ENCODE measurements at places on chromosomes 1 and 21.

DNA sequence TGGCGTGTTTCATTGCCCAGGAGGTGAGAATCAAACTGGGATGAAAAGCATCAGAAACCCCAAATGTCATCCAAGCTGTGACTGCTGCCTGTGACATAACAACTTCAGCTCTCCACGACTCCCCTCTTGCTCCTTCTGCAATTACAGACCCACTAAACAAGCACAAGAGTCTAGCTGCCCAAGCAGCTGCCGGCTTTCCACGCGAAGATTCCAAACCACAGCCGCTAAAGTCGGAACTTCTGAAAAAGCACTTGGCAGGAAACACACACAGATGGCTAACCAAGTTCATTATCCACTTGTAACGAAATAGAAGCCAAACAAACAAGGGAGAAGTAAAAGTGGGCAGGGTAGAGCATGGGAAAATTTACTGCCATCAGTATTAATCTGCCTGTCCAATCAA, 198.1 kb downstream of the SLC35F3 start:
- DNase-seq, result no peak

DNA sequence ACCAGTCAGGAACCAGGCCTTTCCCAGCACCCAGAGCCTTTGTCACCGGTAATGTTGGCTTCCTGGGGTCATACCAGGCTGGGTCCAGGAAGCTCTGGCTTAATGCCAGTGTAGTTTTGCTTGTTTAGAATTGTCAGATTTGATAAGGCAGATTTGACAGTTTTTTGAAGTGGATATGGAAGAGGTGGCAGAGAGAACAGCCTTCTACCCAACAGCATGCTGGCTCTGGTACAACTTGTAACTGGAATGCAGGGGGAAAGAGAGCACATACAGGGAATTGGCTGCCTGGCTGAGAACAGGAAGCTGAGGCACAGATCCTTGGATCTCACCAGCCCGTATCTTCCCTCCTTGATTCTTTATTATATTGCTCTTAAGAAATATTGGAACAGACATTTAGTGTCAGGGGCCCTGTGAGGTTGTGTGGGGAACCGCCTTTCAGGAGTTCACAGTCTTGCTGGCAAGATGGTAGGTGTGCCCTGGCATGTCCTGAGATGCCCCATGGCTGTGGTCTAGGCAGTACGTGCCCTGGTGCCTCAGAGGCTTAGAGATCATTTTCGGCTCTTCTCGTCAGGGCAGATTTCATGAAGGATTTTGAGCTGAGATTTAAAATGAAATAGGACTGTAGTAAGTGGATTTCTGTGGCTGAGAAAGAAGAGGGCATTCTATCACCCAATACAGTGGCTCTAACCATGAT, 227.0 kb downstream of the PBX1 start:
- no peak for DNase-seq

- DNase-seq, result no peak
Observed at GRCh38 chr1:247304031-247304430, 27.6 kb downstream of the ZNF496 start.

GRCh38 chr1:113871597-113872113, at the start of gene PTPN22:
Gene PTPN22, minus strand, starts transcription at chr1:113871712.
- DNase-seq, result no peak

GRCh38 chr1:160542303-160542945, 19.4 kb upstream of the SLAMF6 start:
- DNase-seq, result no peak

- no peak for DNase-seq
Observed at GRCh38 chr1:242239398-242239797, 240.5 kb upstream of the MAP1LC3C start.

DNA sequence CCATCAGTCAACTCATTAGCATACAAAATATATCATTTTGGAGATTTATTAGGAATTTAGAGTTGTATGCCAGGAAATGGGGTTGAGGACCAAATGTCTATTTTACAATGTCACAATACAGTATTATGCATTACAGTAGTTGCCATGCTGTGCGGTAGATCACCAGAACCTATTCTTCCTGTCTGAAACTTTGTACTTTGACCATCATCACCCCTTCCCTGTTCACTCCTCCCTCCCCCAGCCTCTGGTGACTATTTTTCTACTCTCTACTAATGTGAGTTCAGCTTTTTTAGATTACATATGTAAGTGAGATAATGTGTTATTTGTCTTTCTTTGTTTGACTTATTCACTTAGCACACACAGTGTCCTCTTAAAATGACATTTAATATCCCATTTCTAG, 50.8 kb downstream of the PTBP2 start:
- DNase-seq, result no peak

GRCh38 chr1:43522776-43523480, 7.8 kb upstream of the PTPRF start:
- no peak for DNase-seq

- DNase-seq, result no peak
Observed at GRCh38 chr1:209714338-209714737, 9.7 kb downstream of the HSD11B1 start.

DNA sequence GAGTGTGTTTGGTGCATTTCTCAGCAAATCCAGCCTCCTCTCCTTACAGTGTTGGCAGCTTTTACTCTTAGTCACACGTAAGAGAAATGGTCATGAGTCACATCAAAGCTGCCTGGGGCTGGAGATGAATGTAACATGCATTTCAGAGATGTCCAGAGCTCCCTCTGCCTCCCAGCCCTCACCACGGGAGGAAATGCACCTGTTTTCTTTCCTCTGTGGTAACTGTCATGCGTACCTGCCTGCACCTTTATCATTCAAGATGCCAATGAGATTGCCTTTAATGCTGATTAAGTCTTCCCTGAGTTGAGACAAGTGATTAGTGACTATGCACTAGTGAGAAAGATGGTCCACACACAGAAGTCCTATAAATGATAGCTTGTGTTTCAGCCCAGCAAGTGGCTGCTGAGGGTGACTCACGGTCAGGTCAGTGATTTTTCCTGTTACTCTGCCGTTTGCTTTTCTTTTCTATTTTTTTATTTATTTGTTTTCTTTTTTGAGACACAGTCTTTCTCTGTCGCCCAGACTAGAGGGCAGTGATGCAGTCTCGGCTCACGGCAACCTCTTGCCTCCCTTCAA, 277.3 kb upstream of the FMN2 start:
- no peak for DNase-seq

DNA sequence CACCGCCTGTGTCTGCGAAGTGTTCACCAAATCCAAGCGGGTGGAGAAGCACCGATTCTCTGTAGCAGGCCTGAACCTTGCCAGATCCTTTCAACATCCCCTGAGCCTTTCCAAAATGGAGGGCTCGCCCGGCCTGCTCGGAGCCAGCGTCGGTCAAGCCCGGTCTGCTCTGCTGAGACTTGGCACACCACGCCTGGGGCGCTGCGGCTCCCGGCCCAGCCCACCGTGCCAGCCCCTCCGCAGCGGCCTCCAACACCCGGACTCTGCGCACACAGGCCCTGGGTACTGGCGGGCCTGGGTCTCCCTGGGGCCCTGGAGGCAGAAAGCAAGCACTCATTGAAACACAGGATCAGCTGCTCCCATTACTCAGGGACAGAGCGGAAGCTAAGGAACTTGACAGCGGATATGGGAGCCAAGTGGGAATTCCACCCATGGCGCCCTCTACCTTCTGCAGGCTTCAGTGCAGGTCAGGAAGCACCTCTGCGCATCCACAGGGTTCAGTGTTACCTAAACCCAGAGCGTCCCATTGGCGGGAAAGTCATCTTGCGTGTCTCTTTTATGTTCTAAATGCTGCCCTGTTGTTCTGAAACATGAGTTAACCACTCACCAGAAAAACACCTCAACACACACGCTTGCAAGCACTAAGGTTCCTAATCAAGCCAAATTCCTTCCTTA, 159.9 kb downstream of the ZBTB18 start:
- no peak for DNase-seq

DNA sequence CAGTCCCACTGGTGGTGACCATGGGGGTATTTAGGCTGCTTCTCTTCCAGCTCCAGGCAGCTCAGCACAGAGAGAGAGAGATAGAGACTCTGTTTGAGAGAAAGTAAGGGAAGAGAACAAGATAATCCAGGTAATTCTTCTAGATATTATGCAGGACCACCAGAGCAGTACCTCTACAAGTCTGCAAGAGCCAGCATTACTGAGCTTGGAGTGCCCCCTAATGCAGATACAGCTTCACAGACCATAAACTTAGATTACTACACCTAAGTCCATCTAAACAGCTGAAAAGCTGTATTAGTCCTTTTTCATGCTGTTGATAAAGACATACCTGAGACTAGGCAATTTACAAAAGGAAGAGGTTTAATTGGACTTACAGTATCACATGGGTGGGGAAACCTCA, 570.3 kb downstream of the LRRIQ3 start:
- no peak for DNase-seq

DNA sequence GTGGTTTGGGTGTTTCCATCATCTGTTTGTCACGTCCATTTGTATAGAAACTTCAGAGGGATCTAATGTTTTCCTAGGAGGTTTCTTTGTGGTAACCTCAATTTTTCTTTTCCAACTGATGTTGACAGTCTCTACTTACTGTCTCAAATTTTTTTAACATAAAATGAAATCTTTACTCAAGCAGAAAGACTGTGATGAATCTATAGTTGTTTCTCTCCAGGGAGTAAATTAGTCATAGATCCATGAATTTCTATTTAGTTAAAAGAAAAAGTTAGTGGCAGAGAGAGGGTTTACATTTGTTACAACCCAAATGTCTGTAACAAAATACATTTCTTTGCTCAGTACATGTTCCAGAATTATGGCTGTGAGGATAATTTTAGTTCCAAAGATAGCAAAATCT, 161.6 kb downstream of the DISP1 start:
- DNase-seq, result no peak

GRCh38 chr1:110035236-110035752, 870 bp downstream of the STRIP1 start:
- DNase-seq, result no peak

DNA sequence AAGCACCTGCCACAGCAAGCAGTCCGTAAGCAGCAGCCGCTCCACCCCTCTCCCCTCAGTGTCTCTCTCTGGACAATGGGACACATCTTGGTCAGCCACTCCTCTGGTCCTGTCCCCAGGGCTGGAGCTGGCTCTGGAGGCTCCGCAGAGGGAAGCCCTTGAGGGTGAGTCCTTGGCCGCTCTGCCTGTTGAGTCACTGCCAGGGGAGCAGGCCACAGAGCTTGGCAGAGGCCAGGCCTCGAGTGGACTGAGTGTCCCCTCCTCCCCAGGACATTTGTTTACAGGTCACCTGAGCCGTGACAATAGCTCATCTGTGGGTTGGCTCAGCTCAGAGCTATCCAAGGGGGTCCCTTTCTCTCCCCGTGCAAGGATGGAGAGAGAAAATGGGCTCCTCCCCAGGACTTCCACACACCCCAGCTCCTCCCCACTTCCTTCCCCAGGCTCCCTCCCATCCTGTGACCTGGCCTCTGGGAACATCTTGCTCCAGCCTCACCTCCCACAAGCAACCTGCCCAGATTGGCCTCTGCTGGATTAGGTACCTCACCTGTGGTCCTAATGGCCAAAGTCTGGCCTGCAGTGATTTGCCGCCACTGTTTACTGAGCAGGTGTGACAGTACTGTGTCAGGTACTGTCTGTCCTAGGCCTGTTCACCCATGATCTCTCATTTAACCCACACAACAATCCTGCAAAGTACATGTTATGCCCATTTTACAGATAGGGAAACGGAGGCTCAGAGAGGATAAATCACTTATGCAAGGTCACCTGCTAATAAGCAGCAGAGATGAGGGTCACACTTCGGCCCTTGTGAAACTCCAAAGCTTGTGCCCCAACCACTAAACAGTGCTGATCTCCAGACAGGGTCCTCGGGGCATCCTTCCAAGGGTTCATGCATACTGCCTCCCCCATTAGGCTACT, 4.8 kb downstream of the FAM131C start:
- DNase-seq, result no peak

- no peak for DNase-seq
Observed at GRCh38 chr1:220335668-220336067, 63.4 kb upstream of the RAB3GAP2 start.

GRCh38 chr1:165633614-165634013, 2.6 kb downstream of the MGST3 start:
- no peak for DNase-seq

DNA sequence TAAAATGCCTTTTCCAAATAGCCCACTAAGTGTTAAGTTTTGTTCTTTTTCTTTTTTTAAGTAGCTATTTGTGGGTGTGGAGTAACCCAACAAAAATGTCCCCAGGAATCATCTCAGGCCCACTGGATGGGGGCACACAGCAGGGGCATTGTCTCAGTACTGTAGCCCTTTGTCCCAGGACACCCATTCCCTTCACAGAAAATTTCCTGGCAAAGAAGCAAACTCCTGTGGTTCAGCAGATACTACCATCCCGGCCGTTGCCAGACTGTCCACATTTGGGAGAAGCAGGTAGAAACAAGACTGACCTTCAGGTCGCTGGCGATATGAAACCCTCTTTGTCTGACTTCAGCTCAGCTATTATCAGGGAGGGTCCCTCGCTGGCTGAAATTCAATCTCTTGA, 23.7 kb upstream of the SRRM1 start:
- no peak for DNase-seq

- DNase-seq, result no peak
Observed at GRCh38 chr1:185727726-185728125, 6.5 kb upstream of the HMCN1 start.

GRCh38 chr1:15042866-15043265, 110.7 kb upstream of the TMEM51 start:
- no peak for DNase-seq

- DNase-seq, result no peak
Observed at GRCh38 chr1:209585672-209586071, 2.2 kb downstream of the CAMK1G start.

GRCh38 chr1:174072581-174072980, 50.4 kb upstream of the RC3H1 start:
- no peak for DNase-seq

DNA sequence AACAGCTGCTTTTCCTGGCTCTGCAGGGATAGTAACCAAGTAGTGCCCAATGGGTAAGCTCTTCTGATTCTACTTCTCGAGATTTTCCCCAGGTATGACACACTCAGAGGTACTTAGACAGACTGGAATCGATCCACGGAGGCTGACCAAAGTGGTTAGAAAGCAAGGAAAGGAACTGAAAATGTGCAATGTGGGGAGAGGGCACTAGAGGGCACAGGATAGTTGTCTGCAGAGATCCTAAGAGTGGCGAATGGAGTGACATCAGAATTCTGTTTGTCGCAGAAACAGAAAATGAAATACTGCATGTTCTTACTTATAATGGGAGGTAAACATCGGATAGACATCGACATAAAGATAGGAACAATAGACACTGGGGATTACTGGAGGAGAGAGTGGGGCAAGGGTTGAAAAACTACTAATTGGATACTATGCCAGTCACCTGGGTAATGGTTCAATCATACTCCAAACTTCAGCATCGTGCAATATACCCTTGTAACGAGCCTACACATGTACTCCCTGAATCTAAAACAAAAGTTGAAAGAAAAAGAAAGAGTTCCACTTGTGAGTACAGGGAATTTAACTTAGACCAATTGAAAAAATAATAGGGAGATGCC, 23.3 kb downstream of the CYP2J2 start:
- no peak for DNase-seq

DNA sequence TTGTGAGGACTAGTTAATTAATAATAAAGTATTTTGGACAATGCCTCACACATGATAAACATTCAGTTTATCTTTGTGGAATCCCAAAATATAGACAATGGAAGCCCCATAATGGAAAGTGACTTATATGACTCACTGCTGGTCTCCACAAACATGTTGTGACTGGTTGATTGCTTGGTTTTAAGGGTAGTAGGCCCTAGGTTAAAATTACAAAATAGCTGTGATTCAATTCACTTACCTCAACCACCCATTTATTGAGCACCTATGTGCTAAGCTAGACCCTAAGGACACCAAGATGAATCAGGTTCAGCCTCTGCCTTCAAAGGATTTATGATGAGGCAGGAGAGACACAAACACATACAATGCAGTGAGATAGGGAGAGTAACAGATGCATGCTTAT, 42.4 kb downstream of the KANK4 start:
- no peak for DNase-seq

Measured in NCI-H187 (cell line).